ENCODE measurements at places on chromosomes 2 and 18.

DNA sequence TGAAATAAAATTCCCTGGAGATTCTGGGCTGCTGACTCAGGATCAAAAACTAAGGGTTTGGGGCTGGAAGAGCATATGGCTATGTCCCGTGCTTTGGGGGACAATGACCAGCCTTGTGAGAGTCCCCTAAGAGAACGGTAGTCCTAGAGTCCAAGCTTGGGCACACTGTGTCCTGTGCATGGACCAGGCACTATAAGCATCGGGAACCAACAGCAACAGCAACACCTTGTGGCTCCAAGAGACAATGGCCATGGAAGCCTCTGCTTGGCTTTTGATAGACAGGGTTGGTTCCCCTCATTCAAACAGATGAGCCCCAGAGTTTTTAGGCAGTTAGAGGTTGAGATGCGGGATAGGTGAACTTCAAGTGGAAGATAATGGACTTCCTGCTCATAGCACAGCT, 294.4 kb upstream of the CHAC2 start:
- DNase-seq: no peak

DNA sequence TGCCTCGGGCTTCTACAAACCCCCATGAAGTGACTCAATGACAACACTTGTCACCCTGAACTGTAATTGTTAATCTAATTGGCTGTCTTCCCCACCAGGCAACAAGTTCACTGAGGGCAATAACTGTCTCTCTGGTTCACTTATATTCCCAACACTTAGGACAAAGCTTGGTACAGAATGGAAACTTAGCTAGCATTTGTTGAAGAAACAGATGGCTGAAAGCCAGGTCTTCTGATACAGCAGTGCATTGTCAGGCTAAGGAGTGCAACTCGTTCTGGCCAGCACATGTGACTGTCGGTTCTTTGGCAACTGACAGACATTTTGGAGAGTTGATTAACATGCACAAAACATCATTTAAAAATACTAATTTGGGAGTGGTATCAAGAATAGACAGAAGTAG, 14.6 kb upstream of the DNAJC27 start:
- DNase-seq: no peak

DNA sequence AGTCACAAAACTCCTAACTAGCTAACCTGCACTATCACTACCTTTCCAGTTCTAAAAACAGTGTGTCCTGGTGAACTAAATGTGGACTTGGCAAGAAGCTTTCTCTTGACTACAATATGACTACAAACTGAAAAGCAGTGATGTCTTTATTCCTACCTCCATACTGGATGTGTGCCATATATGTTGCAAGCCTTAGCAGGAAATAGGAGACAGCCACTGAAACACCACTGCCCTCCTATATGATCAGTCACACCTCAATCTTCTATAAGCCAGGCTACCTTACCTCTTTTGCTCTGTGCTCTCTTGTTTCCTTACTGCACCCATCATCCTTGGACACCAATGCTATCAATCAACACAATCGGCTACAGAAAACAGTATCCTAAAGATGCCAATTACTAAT, 34.1 kb downstream of the SS18 start:
- DNase-seq: peak; percentile 11

- no peak for DNase-seq
Observed at GRCh38 chr2:169877398-169877797, 50.1 kb downstream of the UBR3 start.
